ENCODE measurements at places on chromosomes 3 and 15.

DNA sequence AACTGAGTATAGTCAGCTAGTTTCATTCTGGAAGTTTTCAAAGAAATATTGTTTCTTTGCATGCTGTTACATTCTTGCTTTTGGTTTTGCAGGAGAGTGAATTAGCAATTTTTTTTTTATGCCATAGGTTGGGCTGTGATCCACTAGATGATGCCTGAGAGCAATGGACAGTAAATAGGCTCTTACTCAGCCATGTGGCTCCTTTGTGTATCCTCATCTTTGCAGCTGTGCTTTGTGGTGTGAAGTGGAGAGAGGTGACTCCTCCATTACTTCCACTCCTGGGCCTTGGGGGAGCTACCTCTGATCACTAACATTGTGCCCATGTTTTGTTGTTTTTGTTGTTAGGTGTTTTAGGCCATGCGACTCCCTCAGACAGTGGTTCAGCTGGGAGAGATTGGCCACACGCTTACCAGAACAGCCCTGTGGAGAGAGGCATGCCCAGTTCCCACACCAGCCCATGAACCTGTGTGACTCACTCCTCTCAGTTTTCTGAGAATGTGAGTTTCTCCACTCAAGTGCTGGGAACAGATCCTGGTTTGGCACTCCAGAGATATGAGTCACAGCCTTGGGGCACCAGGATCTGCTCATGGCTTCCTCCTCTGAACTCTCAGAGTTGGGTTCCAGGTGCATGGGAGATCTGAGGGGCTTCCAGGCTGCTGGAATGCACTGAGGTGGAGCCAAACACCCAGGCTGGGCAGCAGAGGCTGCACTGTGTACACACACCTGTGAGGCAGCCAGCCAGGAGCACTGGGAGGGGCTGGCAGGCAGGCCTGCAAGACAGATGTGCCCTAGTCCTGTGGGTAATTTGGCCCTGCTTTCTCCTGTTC, 785.3 kb downstream of the ROBO2 start:
- no peak for DNase-seq

GRCh38 chr15:98562331-98562937, 85.9 kb upstream of the IGF1R start:
- DNase-seq: no peak

- DNase-seq: no peak
Measured at GRCh38 chr3:47612178-47612577, 33.5 kb upstream of the CSPG5 start.

- DNase-seq: no peak
Measured at GRCh38 chr15:91366111-91366510, 266.1 kb downstream of the SV2B start.

- no peak for DNase-seq
Measured at GRCh38 chr3:127673191-127674100, 694 bp downstream of the ABTB1 start.

DNA sequence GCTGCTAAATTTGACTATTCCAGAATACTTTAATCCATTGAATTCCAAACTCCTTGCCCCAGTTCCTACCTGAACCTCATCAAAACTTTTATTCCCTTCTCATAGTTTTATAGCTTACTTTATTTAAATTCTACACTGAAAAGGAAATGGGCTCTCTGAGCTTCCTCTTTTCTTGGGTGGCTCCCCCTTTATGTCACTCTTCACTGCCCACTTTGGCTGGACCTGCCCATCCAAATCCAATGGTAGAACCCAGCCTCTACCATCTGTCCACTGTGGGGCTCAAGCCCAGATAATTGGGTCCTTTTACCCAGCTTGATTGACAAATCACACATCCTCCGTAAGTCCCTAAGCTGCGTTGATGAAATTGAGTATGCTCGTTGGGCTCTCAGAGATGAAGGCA, 216.5 kb downstream of the BBX start:
- DNase-seq: no peak

DNA sequence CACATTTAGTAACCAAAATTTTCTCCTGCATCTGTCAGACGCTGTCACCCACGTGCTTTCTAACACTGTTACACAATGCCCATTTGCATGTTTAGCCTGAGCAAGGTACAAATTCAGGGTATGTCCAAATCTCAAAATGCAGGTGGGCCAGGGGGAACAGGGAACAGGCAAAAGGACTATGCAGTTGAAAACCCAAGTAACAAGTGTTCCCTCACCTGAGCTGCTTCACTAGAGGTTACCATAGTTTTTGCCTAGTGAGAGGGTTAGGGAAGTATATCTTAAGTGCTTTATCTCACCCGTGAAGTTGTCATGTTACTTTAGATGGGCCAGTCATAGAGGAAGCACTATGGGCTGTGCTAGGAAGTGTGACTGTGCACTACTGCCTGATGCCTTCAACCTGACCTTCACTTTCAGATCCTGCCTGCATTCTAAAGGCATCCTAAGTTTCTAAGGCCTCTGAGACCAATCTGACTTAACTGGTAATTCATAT, 6.0 kb upstream of the TMEM87A start:
- no peak for DNase-seq

DNA sequence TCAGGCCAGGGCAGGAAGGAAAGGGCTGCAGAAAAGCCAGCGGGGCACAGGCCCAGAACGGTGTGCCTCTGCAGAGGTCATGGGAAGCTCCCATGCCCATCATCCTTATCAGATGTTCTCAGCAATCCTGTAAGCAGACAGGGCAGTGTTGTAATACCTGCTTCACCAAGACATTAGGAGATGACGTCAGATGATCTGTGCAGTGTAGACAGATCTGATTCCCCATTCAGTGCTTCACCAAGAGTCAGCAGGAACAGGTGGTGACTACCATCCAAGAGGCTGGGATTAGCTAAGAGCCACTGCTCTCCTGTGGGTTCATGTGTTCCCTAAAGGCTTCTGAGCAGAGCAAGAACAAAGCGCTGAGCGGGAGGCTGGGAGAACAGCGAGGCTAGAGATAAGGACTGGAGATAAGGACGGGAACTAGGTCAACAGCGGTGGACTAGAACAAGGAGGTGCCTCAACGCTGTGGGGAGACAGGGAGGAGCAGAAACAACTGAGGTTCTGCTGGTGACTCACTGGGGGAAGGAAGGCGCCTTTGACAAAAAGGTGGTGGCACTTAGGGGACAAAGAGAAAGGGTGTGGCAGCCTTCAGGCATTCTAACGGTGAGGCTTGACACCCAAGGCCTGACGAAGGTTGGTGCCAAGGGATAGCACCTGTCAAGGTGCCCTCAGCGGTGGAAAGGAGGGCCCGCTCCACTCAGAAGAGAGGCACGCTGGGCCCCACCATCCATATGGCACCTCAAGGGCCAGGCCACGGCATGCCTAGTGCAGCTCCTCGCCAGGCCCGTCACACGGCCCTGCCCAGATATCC, 28.4 kb downstream of the CCDC12 start:
- DNase-seq: no peak

GRCh38 chr15:63528138-63528659, 23.8 kb downstream of the USP3 start:
- no peak for DNase-seq

DNA sequence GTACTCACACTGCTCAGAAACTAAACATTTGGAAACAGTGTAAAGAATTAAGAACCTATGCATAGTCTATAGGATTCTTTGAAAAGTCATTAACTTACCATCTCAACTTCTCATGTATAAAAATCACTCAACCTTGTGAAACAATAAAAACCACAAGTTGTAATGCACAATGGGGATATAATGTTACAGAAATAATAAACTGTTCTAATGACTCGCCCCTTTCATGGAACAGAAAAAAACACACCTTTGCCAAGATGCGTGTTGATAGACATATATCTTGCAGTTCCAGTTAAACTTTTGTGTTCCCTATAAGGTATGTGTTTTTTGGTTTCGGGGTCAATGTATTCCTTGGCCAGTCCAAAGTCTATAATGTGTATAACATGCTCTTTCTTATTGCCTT, 50.8 kb upstream of the PPIB start:
- no peak for DNase-seq

- no peak for DNase-seq
Measured at GRCh38 chr3:119300991-119301391, 6.8 kb downstream of the ARHGAP31 start.

Measured in NCI-H1048 (cell line).